ENCODE measurements at places on chromosomes 3 and 15. TPM values are rescaled to one million over a fixed set of nuclear protein-coding genes. Genes with fewer than 3 reads are reported as not detected.

GRCh38 chr3:65531499-65531898 lies 507.2 kb downstream of the MAGI1 start:
- no peak for DNase-seq

DNA sequence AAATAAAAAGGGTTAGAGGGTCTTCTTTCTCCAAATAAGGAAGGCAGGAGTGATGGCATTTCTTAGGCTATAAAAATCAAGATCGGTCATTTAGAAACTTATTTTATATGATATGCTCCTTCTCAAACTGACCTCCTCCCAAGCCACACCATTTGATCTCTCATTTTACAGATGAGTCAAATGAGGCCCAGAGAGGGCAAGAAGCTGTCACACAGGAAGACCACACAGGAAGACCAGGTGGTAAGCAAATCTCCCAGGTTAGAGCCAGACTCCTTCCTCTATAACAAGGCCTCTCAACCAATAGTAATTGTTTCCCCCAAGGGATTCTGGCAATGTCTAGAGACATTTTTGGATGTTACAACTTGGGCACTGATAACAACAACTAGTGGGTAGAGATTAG lies 13.8 kb downstream of the TLE3 start:
- no peak for DNase-seq

The SYNM gene
- 1.9 TPM for total RNA-seq

DNA sequence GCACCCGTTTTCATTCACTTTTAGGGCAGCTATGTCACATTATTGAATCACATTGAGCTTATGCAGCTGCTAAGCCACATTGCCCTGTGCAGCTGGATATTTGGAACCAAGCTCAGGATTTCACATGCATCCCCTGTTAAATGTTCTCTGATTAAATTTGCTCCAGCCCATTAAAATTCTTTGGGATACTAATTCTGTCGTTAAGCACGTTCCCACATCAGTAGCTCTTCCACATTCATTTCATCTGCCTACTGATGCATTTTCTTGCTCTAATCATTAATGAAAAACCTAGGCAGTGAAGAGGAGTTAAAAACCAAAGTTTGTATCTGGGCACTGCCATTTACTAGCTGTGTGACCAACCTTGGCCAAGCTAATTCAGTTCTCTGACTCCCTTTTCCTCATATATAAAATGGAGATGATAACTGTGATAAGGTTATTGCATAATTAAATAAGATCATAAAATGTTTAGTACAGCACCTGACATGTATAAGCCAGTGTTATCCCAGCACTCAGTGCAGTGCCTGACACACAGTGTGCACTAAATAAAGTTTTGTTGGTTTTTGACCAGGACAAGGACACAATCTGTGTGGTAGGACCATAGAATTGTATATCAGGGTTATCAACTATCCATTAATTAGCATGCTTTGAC lies 222.2 kb upstream of the ATP11B start:
- DNase-seq, result no peak

DNA sequence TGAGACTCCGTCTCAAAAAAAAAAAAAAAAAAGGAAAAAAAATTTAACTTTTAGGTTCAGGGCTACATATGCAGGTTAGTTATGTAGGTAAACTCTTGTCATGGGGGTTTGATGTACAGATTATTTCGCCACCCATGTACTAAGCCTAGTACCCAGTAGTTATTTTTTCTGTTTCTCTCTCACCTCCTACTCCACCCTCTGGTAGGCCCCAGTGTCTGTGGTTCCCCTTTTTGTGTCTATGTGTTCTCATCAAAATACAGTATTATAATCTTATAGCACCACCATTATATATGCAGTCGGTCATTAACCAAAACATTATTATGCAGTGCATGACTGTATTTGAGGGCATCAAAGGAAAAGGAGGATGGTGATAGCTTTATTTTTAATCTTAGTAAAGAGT lies 47.3 kb downstream of the CHP1 start:
- no peak for DNase-seq

Data from M059J (cell line).